Fibroblast of lung (primary cell): ENCODE measurements at places on chromosomes 6 and 20. TPM values are rescaled to one million over a fixed set of nuclear protein-coding genes. Genes with fewer than 3 reads are reported as not detected.

The GLO1 gene
- total RNA-seq: 108 and 126 TPM in 2 replicates

The GTPBP2 gene
- 111 and 174 TPM in 2 replicates for total RNA-seq

The EFCAB8 gene
- total RNA-seq: under 0.01 and 0.26 TPM in 2 replicates

DNA sequence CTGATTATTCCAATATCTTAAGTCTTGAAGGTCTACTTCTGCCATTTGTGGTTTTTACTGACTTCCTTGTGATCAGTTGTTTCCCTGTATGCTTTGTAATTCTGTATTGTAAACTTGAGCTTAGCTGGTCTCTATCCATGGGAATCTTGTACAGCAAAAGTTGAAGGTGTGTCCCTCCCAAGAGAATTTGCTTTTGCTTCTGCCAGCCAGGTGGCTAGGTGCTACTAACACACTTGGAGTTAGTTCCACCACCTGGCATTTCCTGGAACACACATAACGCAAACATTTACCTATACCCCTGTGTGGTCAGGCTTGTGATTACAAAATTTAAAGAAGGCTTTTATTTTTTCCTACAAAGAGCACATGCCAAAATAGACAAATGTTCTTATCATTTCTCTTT, 141.2 kb downstream of the GRM4 start:
- no peak overlapping the region for H3K4me3 ChIP-seq
- H3K4me1 ChIP-seq: no peaks in the 10 kb centered on the region
- no peak overlapping the region for H3K27ac ChIP-seq
- no peaks in the 10 kb centered on the region for H3K27me3 ChIP-seq
- H3K36me3 ChIP-seq: no peaks in the 10 kb centered on the region
- no peak for DNase-seq

- no peaks in the 10 kb centered on the region for H3K27me3 ChIP-seq
- H3K27ac ChIP-seq: peak overlapping the region; percentile 87
- no peaks in the 10 kb centered on the region for H3K4me1 ChIP-seq
- DNase-seq: peak; percentile 44
- H3K4me3 ChIP-seq: peak overlapping the region; percentile 68
Measured at GRCh38 chr6:21596145-21596948, 2.8 kb downstream of the SOX4 start.

- no peak for DNase-seq
- H3K27ac ChIP-seq: no peak overlapping the region
- H3K36me3 ChIP-seq: no peaks in the 10 kb centered on the region
Measured at GRCh38 chr6:108119769-108120141, 45.2 kb upstream of the OSTM1 start.

GRCh38 chr6:104633125-104633524, 226.6 kb downstream of the HACE1 start:
- no peak for DNase-seq
- no peaks in the 10 kb centered on the region for H3K27me3 ChIP-seq
- H3K27ac ChIP-seq: no peak overlapping the region
- H3K4me1 ChIP-seq: no peaks in the 10 kb centered on the region
- no peak overlapping the region for H3K4me3 ChIP-seq

DNA sequence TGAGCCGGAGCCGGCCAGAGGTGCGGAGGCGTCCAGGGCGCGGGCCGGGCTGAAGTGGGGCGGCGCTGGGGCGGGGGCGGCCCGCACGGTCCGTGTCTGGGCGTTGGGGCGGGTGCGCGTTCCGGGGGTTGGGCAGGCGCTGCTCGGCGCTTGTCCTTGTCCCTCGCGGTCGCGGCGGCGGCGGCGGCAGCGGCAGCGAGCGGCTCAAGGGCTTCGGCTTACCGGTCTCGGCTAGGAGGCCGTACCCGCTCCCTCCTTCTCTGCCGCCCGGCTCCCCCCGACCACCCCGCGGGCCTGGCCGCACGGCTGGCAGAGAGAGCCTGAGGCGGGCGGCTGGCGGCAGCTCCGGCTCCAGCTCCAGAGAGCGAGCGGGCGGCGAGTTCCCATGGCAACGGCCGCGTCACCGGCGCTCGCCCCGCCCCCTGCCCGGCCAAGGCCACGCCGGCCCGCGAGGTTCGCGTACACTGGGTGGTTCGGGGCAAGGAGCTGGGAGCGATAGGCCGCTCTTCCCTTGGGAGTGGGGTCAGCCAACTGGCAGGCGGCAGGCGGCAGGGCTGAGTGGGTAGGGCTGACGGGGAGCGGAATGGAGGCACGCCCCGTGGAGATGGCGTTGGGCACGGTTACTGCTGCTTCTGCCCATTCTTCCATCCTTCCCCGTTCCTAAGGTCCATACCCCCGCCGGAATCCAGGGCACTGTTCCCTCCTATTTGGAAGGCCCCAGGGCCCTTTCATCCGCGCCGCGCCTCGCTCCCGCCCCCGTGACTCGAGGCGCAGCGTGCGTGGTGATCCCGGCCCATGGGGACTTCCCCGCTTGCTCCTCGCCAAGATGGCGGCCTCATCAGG, at the start of gene LRRC73:
Gene LRRC73 (minus strand): TSS at position 363 of the 843 bp plus-strand sequence. CDS start 561 bp downstream, outside the sequence.
- peak within 1 kb of the TSS; percentile 62 for H3K27ac ChIP-seq
- no peaks in the 10 kb centered on the region for H3K27me3 ChIP-seq
- peak; percentile 77 for DNase-seq
- peaks cover 3% of the 10 kb centered on the region for H3K4me1 ChIP-seq
- H3K4me3 ChIP-seq: peak within 1 kb of the TSS; percentile 56
- H3K36me3 ChIP-seq: peaks cover 24% of the 10 kb centered on the region

DNA sequence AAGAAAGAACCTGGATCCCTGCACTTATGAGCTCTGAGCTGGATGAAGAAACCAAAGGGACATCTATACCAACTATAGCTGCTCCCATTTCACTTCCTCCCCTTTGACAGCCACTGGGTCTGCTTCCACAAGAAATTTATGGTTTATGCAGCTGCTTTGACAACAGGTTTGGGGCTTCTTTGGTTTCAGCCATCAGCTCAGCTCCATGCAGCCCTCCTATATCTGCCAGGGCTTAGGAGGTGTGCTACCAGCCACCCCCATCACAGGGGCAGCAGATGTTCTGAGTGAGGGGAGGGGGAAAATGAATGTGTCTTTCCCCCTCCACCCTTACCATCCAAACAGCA, 29.2 kb upstream of the PKHD1 start:
- no peaks in the 10 kb centered on the region for H3K27me3 ChIP-seq
- H3K27ac ChIP-seq: no peak overlapping the region
- no peak for DNase-seq
- H3K4me3 ChIP-seq: no peak overlapping the region
